ENCODE measurements at places on chromosomes 12 and 14. TPM values are rescaled to one million over a fixed set of nuclear protein-coding genes. Genes with fewer than 3 reads are reported as not detected.

PRR13 gene
- 138 TPM for total RNA-seq

DNA sequence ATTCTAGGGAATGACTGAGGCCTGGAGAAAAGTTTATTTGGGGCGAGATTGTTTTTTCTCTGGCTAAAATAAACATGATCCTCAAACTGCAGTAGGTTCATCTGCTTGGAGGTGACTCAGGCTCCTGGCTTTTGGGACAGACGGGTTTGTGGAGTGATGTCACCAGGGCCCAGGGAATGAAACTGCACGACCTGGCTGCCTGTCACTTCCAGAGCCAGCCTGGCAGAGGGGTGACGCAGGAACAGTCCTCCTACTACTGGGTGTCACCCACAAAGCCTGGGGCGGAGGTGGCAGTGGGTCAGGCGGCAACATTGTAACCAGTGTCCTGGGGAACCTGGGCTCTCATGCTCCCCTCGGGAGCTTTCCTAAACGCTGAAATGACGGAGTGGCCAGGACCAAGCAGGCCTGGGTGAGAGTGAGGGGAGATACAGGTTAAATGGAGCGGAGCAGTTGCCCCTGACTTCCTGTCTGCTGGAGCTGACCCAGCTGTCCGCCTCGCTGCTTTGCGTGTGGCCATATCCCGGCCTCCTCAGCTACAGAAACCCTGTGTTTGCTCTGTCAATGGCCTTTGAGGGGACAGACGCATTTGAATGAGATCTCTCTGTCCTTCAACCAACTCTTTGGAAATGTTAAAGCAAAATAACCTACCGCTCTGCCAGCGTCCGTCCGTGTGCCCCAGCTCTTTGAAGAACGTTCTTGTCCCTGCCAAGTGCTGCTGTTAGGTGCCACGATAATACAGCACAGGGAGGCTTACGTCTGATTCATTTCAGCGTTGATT lies 6.5 kb downstream of the HIP1R start:
- DNase-seq, result peak; percentile 81

GRCh38 chr12:48744251-48745008 lies 27.9 kb upstream of the CCNT1 start:
- DNase-seq, result no peak

DEGS2 gene
- total RNA-seq, result 0.11 TPM

GRCh38 chr12:126506426-126507182 lies 1441.4 kb downstream of the AACS start:
- no peak for DNase-seq

PMEL gene
- 12.6 TPM for total RNA-seq

GRCh38 chr14:29868000-29868399 lies 59.6 kb downstream of the PRKD1 start:
- DNase-seq, result no peak

GRCh38 chr12:110741341-110742095 lies 1.2 kb downstream of the PPP1CC start:
- no peak for DNase-seq

DNA sequence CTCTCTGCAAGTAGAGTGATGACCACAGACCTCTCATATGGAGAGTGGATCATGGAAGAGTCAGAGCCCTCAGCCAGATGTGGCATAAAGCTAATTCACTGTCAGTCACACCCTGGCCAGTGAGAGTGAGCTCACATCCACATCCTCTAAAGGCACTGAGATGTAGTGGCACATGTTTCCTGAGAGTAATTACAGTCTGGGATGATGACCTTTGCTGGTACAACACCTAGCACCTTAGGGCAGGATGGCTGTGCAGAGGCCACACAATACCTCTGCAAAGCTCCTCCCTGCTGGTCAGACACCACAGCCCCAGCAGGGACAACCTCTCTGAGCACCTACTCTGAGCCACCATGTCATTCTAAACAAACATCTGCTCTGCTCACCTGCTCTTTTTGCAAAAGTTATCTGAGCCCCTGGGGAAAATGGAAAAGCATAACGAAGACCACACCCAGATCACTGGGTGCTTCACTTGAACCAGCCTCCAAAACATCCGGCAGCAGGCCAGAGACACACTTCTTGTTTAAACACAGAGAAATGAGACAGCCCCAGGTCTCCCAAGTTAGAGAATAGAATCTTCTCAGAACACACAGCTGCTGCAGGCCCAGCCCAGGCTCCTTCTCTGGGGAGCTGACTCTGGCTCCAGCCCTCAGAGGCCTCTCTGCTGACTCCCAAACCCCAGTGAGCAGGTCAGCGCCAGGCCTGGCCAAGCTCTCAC lies 30.3 kb downstream of the PITPNM2 start:
- DNase-seq, result peak; percentile 66

FOXN4 gene
- not detected for total RNA-seq

DNA sequence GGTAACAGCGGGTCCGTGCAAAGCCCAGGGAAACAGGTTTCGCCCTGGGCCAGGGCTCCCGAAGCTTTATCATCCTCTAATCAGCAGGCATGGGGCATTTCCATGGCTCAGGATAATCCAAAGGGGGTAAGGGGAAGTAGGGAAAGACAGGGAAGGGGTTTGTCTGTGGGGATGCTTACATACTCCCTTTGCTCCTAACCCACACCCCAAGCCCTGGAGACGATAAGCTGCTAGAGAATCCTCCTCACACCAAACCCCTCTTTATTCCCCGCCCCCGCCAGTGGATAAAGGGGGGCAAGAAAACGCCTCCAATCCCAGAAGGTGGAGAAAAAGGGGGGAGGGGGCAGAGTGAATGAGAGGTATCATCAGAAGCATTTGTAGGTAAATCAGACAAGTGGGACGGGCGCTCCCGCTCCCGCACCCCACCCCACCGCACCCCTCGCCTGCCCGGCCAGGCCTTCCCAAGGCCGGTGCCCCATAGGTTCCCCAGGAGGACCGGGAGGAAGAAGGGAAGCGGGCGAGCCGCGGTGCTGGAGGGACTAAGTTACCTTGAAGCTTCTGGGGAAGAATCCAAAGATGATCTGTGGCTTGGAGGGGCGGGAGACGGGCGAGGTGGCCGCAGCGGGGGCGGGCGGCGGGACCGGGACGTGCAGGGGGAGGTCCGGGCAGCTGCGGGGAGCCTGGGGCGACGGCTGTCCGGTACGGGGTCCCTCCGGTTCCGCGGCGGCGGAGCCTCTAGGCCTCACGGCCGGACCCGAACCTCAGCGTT lies 762 bp downstream of the PPP2R5E start:
- DNase-seq, result no peak

DNA sequence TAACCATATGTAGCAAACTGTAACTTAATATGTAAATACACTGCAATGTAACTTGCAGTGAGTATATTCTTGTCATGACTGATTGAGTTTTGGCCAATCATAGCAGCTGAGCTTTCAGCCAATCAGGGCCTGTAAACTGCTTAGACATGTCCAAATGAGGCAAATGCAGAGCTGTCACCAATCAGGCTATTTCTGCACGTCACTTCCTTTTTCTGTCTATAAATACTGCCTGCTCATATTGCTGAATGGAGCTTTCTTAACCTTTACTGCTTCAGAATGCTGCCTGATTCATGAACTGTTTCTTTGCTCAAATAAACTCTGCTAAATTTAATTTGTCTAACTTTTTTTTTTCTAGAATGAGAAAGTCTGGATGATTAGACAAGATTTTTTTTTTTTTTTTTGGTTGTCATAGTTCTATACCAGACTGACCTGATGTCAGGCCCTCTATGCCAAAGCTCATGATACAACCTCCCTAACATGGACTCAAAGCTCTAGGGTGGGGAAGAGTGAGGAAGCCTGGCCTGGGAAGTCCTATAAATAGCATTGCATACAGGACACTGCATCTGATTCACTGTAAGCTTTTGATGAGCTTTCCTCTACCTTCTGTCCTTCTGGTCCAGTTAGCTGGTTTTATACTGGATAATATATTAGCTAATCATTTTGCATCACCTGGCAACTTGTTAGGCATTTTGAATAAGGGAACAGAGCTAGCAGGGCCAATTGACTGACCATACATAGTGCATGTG lies 12.0 kb downstream of the MGP start:
- DNase-seq, result no peak

DNA sequence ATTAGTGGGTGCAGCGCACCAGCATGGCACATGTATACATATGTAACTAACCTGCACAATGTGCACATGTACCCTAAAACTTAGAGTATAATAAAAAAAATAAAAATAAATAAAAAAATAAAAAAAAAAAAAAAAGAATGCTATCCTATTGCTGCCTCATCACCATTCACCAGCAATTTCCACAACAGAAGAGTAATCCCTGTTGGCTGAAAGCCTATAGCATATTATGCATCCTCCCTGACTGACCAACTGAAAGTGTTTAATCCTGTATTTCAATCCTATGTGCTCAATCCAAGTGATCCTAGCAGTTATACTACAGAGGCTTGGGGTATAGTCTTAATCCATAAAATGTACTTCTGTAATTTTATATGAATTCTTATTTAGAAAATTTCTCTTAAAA lies 18.5 kb downstream of the DICER1 start:
- DNase-seq, result no peak

GRCh38 chr14:87142551-87143211 lies 850.3 kb downstream of the GALC start:
- no peak for DNase-seq
